ENCODE measurements at places on chromosomes 12 and 14.

DNA sequence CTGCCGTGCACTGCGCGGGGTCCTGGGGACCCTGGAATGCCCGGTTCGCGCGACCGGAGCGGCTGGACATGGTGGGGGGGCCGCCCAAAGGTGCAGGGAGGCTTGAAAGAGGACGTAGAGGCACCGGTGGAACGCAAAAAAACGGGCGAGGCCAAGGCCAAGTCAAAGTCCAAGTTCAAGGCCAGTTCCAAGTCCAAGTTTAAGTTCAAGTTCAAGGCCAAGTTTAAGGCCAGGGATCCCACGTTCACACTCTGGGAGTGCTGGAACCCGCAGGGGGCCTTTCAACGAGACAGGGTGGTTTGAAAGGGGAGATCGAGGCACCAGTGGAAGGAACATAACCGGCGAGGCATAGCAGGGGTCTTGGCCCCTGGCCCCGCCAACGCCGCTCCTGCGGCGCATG lies 317.6 kb downstream of the ALG10 start:
- no peak for DNase-seq

DNA sequence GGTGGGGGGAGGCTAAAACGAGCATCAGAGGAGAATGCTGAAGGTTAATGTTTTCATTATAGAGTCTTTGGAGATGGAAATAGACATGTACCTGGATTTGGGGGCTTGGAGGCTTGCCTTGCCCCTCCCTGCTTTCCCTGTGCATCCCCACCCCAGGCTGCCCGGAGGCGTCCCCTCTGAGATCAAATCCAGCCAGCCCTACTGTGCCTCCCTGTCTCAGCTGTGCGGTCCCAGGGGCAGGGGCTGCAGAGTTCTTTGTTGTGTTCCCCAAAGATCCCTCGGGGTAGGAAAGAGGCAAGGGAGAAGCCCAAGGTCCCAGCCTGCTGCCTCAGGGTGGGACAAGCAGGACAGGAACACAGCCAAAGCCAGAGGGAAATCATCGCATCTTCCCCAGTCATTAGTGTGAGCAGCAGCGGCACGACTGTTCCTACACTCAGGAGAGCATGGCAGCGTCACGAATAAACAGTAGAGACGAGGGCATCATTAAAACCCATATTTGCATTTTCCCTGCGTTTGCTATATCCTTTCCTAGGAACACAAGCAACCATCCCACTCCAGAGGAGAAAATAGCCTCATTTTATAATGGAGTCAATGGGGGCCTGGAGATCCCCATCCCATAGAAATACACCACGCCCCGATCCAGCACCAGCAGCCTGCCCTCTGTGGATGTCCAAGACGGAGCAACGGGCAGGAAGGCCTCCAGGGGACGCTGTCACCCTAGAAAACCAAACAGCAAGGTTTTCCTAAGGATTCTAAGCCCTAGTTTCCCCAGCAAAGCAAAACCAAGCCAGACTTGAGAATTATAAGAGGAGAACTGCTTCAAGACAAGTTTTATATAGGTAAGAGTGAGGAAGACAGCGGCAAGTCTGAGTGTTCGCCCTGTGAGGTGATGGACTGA lies 32.4 kb downstream of the ANO2 start:
- DNase-seq: no peak

DNA sequence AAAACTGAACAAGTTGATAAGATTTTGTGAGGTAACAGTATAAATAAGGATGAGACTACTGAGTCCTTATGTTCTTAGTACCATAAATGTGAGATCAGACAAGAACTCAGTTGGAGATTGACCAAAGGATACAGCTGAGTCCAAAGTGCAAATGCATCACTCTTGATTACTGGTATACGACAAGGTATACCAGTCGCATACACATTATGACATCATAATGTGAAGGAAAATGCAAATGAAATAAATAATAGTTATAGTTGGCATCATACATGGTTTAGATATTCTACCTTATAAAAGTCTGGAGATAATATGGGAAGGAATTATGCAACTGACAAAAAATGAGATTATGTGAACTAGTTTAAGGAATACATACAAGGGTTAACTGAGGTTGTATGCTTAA lies 476.3 kb upstream of the STXBP6 start:
- no peak for DNase-seq

- peak; percentile 57 for DNase-seq
Observed at GRCh38 chr12:16605642-16606116, 283 bp downstream of the LMO3 start.

DNA sequence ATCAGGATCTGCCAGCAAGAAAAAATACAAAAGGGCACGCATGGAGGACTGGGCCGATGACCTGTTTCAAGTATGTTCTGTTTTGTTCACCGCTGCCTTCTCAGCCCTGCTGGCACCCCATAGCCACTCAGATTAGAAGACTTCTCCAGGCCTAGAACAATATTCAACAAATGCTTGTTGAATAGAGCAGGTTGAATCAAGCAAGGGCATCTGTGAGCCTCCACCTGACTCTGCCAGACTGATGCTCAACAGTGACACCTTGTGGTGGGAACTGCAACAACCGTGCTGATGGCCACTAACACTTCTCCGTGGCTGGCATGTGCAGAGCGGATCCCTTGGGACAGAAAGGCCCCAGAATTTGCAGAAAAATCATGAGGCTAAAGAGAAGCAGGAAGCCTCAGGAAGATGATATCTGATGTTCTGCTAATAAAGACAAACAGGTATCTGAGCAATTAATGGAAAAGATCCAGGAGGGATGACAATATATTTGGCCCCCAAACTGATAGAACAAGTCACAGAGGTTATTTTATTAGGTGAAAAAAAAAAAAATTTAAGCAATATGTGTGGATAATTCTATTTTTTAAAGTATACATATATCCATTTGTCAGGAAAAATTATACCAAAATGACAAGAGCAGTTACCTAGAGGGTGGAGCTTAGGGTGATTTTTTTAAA lies 114.3 kb downstream of the KSR2 start:
- DNase-seq: peak; percentile 64

DNA sequence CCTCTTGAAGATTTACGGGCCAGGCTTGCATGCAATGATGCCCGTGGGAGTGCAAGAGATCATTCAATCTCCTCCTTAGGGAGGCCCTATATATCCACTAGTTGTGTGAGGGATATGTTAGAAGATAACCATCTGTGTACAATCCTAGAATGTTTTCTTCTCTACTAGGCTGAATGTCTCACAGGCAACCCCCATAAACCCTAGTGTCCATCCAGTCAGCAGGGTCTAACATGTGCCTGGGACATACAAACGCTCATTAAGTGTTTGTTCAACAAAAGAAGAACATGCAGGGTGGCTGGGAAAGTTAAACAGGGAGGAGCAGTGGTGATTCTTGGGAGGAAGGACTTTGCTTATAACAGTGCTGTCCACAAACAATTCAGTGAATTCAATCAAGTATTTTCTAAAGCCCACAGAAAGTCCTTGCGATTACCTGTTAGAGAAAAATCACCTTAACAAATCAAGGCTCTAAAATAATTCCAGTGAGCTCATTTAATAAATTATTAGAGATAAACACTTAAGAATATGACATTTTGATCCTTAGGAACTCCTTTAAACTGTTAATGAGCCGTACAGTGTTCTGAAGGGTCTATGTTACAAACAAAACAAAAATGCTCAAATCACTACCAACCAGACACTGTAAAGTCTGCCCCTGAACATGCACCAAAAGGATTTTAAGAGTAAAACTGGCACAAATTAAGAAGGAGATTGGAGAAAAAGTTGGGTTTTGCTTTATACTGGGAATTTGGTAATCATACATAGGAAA lies 96.6 kb upstream of the FERMT2 start:
- DNase-seq: no peak

DNA sequence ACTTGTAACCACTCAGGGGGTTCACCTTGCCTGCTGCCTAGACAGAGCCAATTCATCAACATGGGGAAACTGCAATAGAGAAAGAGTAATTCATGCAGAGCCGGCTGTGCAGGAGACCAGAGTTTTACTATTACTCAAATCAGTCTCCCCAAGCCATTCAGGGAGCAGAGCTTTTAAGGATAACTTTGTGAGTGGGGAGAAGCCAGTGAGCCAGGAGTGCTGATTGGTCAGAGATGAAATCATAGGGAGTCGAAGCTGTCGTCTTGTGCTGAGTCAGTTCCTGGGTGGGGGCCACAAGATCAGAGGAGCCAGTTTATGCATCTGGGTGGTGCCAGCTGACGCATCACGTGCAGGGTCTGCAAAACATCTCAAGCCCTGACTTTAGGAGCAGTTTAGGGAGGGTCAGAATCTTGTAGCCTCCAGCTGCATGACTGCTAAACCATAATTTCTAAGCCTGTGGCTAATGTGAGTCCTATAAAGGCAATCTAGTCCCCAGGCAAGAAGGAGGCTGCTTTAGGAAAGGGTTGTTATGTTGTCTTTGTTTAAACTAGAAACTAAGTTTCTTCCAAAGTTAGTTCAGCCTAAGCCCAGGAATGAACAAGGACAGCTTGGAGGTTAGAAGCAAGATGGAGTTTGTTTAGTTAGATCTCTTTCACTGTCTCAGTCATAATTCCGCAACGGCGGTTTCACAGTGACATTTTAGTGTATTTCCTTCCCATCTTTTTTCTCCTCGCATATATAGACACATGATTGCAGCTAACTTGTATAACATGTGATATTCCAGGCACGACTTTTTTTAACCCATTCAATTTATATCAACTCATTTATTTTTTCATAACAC lies 68.9 kb upstream of the NCOR2 start:
- DNase-seq: no peak

DNA sequence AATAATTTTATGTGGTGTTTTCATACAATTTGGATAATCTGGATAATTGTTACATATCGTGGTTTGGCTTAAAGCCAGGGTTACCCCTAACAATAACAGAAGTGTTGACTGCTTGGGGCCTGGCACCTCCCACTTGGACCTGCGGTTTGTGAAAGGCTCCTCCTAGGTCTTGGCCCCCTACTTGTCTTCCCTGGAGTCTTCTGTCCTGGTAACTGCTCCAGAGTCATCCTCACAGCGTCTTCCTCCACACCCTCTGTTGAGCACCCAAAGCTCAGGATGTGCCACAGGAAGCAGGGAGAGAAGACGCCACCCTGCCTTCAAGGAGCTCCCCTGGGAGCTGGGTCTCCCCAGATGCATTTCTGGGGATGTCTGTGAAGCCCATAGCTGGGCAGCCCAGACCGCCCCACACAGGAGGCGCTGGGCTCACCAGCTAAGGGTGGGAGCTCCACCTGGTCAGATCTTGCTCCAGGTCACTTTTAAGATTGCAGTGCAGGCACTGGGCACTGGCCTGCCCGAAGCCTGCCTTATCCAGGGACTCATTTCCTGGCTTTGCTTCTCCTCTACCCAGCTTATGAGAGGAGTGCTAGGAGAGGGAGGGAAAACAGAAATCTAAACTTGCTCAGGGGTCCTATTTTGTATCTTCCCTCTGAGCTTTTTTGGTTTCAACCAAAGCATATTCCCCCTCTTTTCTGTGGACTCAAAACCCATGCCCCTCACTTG lies 98.2 kb downstream of the ZFP36L1 start:
- no peak for DNase-seq

- no peak for DNase-seq
Observed at GRCh38 chr14:74207943-74208342, 31.3 kb upstream of the VSX2 start.

DNA sequence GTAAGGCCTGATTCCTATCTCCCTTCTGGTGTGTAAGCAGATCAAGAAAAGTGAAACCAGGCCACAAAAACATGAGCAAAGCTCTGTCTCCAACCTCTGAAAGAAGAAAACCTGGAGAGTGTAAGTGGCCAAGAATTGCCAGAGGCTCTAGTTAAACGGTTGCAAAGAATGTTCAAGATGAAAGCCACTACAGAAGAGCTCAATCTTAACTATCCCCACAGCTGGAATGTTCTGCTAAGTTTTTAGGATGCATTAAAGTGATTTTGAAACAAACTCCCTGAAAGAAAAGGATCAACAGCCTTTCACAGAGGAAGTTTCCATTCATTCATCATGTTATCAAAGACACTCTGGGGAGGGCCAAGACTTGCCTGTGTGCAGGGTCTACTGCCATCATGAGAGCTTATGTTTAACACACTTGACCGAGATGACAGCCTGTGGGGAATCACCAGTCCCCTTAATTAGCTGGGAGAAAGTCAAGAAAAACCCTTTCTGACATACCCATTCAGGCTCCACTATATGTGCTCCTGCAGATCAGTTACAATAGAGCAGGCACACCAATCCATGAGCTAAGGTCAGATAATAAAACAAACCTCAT lies 128.0 kb upstream of the OVCH1 start:
- DNase-seq: no peak

DNA sequence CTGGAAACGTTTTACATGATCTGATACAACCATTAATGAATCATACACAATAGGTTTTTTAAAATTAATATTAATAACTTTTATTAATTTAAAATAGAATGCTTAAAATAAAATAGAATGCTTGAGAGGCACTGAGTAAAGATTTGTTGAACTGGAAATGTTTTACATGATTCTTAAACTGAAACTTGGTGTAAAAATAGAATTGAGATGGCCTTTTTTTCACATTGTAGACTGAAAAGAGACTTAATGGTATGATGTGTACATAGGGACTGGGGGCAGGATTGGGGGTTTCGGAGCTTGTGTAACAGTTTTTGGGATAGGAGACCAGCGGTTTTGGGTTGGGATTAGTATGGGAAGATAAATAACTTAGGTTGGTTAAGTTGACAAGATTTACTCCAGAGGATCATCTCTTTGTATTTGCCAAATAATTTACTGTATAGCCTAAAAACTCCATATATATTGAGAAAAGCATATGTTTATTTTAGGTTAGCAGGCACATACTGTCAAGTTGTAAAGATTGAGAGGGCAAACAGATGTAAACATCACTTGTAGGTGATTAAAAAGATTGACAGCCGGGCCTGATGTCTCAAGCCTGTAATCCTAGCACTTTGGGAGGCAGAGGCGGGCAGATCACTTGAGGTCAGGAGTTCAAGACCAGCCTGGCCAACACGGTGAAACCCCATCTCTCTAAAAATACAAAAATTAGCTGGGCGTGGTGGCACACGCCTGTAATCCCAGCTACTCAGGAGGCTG lies 2.0 kb upstream of the ZNF410 start:
- DNase-seq: no peak

DNA sequence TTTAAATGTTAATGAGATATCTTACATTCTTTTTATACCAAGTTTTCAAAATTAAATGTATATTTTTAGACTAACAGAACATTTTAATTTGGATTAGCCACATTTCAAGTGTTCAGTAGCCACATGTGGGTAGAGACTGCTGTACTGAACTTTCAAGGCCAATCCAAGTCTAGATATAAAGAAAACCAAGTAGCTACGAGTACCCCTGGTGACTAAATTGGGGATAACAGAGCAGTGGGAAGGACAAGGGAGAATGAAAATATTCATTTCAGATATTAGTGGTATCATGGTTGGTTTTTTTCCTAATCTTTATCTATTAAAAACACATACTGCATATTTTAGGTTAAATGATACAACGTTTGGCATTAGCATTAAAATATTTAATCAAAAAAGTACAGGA lies 69.4 kb upstream of the RHOJ start:
- no peak for DNase-seq

GRCh38 chr12:53267999-53268629 lies at the start of gene ESPL1:
ESPL1 (plus strand) TSS chr12:53268299; CDS start chr12:53268767, 468 bp downstream.
- DNase-seq: peak; percentile 61

Data from Ammon's horn (tissue), 1 donor.